Stimulated activated CD8-positive, alpha-beta memory T cell treated with anti-CD3 and anti-CD28 coated beads, Interleukin-15, amount 100 ng/mL, for 4 hours (primary cell): ENCODE measurements at places on chromosomes 16 and 17.

GRCh38 chr17:8477715-8478441 lies 42.2 kb downstream of the NDEL1 start:
- DNase-seq, result no peak

DNA sequence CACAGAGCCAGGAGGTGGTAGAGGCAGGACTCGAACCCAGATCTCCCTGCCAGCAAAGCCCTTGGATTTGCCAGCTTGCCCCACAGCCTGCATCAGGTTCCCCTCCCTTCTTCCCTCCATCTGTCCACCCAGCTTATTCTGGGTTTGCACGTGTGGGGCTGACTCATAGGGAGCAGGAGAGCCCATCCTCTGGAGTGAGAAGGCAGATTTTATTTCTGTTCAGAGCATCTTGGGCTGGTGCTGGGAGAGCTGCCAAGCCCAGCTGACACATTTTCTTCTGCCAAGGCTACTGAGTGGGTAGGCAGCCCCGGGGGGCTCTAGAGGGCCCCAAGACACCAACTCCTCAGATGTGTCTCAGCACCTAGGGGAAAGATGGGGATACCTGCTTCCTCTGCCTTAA lies 106.3 kb upstream of the CRHR1 start:
- DNase-seq, result no peak

DNA sequence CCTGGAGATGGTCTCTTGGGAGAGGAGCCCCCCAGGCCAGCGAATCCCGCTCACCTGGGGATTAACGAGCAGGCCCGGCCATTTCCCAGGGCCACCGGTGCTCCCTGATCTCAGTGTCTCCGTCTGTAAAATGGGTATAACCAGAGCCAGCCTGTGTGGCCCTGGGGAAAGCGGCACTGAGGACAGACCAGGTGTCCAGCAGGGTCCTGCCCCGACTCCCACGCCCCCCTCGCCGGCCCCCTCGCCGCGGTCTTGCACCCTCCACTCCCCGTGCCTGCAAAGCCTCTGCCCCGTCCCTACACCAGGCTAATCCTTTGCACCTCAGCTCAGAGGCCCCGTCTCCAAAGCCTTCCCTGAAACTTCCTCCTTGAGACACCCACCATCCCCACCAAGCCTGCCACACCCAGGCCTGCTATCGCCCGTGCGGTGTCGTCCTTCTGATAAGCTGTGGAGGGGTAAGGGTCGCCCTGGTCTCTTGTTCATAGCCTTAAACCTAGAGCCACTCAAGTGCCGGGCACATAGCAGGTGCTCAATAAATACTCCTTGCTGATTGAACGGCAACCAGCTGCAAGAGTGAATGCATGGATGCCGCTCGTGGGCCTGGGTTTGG lies 259.1 kb downstream of the C16orf95 start:
- no peak for DNase-seq

DNA sequence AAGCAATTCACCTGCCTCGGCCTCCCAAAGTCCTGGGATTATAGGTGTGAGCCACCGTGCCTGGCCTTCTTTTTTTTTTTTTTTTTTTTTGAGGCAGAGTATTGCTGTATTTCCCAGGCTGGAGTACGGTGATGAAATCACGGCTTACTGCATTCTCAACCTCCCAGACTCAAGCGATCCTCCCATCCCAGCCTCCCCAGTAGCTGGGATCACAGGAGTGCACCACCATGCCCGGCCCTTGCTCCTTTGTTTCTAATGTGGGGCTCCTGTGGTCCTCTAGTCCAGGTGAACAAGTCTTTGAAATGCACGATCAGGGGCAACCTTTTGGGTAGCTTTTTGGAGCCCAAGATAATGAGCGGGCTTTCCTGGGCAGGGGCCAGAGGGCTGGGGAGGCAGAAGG lies 23.2 kb downstream of the CMIP start:
- DNase-seq, result no peak

- DNase-seq, result no peak
Measured at GRCh38 chr16:60816461-60816860, 1219.8 kb downstream of the CDH8 start.

- DNase-seq, result no peak
Measured at GRCh38 chr17:47942096-47942510, 732 bp downstream of the PNPO start.

DNA sequence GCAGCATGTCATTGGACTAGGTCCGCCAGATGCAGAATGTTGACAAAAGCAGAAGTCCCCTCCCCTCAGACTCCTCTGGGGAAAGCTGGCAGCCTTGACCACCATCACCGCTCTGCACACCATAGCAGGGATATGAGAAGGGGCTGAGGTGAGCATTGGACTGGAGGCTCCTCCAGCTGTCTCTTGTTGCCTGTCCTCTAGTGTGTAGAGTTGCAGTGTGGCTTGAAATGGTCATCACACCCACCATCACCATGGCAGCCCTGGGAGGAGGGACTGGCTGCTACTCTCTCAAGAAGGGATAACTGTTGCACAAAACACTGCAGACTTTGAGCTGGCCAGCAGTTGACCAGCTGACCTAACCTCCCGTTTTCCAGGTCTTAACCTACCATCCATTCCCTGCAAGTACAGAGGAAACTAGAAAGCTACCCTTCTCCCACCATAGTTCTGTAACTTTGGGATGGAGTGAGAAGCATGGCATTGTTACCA lies 38.3 kb downstream of the HLF start:
- no peak for DNase-seq

- no peak for DNase-seq
Measured at GRCh38 chr17:382644-383533, 30.3 kb upstream of the RPH3AL start.

GRCh38 chr17:69357701-69358100 lies 30.8 kb upstream of the ABCA5 start:
- no peak for DNase-seq

DNA sequence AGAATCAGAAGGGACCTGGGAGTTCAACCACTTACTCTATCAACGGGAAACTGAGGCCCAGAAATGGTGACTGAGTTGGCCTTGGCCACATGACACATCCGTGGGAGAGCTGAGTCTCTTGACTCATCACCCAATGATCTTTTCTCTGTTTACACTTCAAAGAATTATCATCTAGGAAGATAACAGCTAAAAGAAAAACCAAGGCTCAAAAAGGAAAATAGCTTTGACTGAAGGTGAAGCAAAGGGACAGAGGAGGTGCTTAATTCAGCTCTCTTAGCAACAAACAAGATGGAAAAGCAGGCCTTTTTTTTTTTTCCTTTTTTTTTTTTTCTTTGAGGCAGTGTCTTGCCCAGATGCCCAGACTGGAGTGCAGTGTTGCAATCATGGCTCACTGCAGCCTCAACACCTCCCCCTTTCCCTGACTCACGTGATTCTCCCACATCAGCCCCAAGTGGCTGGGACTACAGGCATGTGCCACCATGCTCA lies 16.7 kb downstream of the ERCC4 start:
- no peak for DNase-seq

GRCh38 chr17:17751489-17752088 lies 70.3 kb downstream of the RAI1 start:
- no peak for DNase-seq

DNA sequence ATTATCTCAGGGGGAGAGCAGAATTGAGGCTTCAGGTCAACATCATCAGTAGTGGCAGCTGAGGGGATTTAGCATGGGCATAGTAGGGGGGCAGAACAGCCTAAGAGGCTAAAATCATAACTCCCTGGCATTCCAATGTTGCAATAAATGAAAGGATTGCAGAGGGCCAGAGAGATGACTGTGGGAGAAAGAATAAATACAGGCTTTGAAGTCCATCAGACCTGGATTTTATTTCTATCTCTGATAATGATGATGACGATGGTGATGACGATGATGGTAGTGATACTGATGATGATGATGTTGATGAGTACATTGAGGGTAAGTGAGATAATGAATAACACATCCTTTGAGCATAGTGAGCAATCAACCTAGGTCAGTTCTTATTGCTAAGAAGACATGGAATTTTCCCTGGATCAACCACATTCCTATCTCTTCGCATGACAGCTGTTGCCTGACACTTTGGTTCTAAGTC lies 107.4 kb upstream of the CDH11 start:
- no peak for DNase-seq

DNA sequence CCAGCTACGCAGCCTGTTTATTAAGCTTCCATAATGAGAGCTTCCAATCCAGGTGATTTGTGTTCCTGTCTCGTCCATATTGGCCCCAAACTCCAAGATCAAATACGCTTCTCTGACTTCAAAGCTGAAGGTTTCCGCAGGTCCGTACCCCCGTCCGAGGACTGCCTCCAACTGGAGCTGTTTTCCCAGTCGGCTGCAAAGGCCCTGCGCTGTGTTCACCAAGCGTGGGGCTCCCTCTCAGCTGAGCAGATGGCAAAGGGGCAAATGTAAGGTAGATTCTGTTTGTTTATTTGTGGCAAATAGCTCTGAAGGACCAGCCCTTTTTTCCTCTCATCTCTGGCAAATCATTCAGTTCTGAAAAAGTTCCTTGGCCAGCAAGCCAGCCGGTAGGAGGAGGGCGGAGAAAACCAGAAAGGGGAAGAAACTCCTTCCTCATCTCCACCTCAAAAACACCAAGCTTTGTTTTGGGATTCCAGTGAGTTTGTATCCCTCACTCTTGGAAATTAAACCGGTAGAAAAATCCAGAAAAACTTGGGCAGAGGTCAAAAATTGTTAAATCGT lies 35.2 kb downstream of the NXN start:
- DNase-seq, result no peak
